Left ventricle myocardium inferior (tissue), 1 donor: ENCODE measurements at places on chromosomes 7 and 10. TPM values are rescaled to one million over a fixed set of nuclear protein-coding genes. Genes with fewer than 3 reads are reported as not detected.

DNA sequence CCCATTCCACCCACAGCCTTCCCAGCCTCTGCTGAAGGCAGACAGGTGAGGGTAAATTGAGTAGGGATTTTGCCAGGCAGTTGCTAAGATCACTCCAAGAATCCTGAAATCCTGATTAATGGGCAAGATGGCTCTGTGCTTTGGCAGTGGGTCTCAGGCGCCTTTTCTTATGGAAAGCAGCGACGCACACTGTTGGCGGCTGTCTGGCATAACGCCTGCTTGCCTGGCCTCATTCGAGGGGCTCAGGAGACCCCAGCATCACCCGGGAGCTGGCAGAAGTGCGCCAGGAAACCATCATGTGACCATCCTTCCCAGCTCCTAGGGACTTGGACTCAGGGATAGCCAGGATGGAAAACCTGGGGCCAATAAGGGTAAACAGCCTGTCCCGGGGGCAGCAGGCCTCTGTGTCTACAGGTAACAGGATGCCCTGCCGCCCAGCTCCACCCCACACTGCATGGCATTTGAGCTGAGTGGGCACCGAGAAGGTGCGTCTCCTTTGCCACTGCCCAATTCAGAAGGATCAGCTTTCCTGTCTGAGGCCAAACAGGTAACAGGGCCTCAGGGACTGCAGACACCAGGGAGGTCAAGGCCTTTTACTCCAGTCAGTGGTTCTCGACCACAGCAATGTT is 98.6 kb downstream of the FAM53B start:
- no peak for DNase-seq

The AKR1C4 gene
- not detected for total RNA-seq

The KMT2C gene
- total RNA-seq, result 42.3 TPM

GRCh38 chr7:158827411-158828132 is 1.7 kb downstream of the ESYT2 start:
- DNase-seq, result no peak

The ZNF239 gene
- total RNA-seq, result 1.5 TPM

The ITGA8 gene
- 1.7 TPM for total RNA-seq
